DMS79 treated with DMSO at 0.1 percent for 48 hours (cell line): ENCODE measurements at places on chromosomes 4 and X.

GRCh38 chrX:101208152-101208905 lies 11.3 kb upstream of the DRP2 start:
- no peak for DNase-seq

DNA sequence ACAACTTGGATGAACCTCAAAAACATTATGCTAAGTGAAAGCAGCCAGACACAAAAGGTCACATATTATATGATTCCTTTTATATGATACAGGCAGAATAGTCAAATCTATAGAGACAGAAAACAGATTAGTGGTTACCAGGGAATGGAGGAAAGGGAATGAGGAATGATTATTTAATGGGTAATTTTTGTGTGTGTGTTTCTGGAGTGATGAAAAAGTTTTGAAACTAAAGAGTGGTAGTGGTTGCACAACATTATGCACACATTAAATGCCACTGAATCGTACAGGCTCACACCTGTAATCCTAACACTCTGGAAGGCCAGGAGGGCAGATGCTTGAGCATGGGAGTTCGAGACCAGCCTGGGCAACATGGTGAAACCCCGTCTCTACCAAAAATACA lies 19.6 kb upstream of the SOD3 start:
- no peak for DNase-seq

GRCh38 chrX:136030303-136031191 lies 45.3 kb downstream of the SLC9A6 start:
- DNase-seq: no peak

GRCh38 chrX:119604766-119605463 lies 1.3 kb downstream of the NKRF start:
- DNase-seq: no peak

- DNase-seq: no peak
Measured at GRCh38 chr4:47719576-47719975, 118.3 kb downstream of the CORIN start.

DNA sequence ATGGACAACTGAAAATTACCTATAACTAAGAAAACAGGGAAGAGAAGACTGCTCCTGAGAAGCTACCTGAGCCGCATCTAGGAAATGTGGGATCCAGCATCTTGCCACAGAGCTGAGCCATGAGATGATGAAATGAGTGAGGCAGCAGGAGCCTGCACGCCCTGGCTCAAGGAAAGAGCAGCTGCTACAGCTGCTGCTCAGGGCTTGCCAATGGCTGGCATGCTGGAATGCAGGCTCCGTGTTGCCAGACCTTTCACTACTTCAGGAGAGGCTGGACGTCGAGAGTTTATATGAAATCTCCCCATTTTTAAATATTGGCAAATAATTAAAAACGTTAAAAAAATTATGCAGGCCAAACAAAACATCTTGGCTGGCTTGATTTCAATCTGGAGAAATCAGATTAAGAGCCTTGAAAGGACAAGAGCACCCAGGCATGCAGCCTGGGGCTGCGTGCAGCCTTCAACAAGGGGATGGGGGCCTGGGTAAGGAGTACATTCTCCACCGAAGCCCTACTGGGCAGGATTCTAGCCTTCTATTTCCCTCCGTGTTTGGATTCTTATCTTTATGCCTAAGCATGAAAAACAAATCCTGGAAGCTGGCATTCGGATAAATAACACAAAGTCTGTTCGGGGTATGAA lies 227.6 kb downstream of the NR3C2 start:
- DNase-seq: no peak

GRCh38 chr4:181946902-181947301 lies 296.3 kb upstream of the TENM3 start:
- no peak for DNase-seq

- no peak for DNase-seq
Measured at GRCh38 chr4:90189946-90190345, 62.8 kb downstream of the CCSER1 start.

DNA sequence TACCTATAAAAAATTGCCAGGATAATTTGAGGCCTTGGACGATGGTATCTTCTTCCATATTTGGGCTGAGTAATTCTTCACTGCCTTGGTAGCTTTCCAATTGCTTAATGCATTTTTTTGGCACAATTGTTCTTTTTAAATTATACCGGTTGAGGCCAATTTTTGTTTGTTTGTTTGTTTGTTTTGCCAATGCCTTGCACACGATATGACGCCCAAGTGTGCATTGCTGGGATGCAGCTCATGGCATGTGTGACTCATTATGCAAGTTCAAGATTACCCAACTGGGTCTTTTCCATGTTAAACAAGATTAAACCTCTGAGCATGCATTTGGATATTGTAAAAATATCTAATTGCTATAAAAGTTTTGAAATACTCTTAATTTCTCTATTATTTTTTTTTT lies 71.1 kb upstream of the KCNIP4 start:
- DNase-seq: no peak

GRCh38 chr4:124191329-124191728 lies 521.2 kb downstream of the ANKRD50 start:
- no peak for DNase-seq

DNA sequence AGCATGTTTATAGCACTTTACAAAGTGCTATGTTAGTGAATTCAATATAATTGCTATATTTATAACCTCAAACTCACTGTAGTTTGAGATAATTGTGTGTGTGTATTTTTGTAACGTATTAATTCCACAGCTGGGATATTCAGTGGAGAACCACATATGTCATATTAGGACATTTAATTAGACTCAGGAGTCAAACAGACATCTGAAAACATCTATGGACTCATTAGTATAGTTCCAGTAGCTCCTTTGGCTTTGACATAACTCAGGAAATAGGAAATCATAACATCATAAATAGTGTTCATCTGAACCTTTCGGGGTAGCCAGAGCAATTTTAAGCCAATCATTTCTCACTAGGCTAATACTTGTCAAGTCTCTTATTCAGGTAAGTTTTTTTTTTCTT lies 38.8 kb downstream of the NAA11 start:
- DNase-seq: no peak

DNA sequence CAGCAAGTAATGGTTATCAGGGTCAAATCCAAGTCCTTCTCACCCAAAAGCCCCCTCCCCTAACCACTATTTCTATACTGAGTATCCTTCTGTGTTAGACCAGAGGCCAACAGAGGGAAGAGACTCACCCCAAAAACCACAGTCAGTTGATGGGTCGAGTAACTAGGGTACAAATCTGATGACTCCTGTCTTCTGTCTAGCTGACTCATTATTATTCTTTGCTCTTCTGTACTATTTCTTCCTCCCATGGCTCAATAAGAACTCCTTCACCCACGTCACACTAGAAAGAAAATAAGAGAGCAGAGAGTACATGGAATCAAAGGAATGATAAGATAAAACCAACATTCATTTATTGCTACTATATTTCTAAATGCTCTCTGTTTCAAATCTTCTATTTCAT lies 2.0 kb downstream of the RAB40A start:
- DNase-seq: no peak

DNA sequence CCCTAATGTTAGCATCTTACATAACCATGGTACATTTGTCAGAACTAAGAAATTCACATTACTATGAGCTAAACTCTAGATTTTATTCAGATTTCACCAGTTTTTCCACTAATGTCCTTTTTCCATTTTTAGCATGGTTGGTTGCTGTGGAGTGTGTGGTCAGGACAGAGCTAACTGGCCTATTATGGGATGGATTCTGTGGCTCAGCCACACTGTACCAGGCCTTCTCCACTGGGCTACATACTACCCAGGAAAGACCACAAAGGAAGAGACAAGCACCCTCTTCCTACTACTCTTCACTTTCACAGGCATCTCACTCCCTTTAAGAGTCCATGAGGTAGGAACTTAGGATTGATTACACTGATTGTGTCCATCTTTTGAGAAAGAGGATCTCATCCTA lies 67.4 kb downstream of the ZNF827 start:
- DNase-seq: no peak

GRCh38 chr4:105389167-105389566 lies 84.7 kb downstream of the PPA2 start:
- DNase-seq: no peak

DNA sequence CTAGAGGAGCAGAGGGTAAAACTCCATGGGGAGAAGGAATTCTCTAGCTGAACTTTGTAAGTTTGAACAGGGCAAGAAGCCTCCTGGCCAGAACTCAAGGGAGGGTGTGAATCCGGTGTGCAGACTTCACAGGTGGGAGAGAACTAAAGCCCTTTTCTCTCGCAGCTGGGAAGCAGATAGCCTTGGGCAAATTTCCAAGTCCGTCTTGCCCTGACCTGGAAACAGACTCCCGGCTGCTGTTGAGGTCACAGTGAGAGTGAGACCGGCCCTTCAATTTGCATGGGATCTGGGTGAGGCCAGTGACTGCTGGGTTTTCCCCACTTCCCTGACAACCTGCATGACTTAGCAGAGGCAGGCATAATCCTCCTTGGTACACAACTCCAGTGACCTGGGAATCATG lies 94.5 kb upstream of the ZNF827 start:
- no peak for DNase-seq

GRCh38 chr4:67886281-67886680 lies 2.5 kb upstream of the TMPRSS11D start:
- DNase-seq: no peak

DNA sequence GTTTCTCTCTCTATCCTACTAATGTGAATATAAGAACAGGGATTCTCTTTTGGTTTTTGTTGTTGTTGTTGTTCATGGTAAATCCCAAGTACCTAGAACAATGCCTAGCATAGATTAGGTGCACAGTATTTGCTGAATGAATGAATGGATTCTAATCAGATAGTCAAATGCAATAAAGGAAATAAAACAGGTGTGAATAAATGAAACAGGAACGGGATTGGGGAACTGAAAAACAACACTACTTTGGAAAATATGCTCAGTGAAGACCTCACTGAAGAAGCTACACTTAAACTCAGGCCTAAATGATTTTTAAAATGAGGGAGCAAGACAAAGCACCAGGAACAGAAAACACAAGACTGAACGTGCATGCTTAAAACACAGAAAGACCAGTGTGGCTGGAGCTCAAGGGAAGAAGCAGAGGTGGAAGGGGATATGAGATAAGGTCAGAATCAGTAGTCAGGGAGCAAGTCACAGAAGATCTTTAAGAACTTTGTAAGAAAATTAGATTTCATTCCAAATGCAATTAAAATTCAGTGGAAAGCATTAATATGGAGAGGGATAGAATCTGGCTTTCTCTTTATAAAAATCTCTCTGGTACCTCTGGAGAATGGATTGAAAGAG lies 144.7 kb downstream of the ZAR1 start:
- DNase-seq: no peak

DNA sequence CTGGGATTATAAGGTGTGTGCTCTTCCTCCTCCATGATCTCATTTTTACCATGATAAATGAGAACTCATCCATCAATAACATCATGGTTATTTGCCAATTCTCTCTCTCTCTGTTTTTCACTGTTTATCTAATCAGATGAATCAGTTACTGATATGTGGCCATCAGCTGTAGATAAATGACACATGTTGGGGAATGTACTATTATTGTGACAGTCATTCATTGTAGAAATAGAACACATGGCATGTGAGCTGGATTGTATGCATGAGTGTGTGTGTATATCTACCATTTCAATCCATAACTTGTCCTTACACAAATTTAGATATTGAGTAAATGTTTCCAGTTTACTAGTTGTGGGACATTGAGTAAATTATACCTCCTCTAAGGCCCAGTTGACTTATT lies 53.0 kb downstream of the OSTC start:
- DNase-seq: no peak

DNA sequence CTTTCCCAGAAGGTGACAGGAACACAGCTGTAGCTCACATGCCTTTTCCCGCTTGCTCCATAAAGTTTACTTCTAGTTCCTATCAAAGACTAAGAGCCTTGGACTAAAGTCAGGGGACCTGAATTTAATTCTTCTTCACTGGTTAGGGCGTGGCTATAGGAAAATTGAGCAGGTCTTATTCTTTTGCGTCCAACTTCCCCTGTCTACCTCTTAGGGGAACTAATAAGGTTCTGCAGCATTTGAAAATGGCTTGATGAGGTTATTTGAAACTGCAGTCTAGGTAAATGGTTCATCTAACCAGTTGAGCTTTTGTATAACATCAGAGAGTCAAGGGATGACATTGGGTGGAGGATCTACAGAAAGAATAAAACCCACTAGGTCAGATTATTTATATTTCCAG lies 2.6 kb downstream of the ARHGAP10 start:
- no peak for DNase-seq

GRCh38 chr4:15235135-15235534 lies 192.7 kb upstream of the C1QTNF7 start:
- no peak for DNase-seq

DNA sequence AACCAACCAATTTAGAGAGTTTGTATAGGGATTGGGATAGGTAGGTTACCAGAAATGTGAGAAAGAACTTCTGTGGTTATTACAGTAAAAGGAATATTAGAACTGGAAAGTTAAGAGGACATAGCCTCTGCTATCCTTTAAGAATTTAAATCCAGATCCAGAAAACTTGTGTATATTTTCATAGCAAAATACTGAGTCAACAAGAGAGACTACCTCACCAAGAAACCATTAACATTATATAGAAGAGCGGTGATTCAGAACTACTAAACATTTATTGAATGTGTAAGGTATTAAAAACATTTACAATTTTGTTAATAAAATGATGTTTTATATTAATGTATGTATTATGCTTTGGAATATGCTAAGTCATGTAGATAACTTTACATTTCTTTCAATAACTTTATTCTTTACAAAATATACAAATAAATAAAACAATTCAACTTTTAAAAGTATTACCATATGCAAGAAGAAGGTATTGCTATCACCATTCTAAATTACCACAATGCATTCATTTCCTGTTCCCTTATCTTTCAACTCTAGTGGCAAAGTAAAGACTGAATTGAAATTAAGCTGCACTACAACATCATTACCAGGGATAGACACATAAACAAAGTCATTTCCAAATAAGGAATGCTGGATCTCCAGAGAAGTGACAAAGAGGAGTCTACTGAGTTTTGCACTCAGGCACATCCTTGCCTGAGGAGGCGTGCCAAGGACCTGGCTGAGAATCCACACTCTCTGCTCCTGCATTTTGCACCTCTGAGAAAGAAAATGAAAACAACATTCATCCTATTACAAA lies 6.1 kb upstream of the BDH2 start:
- no peak for DNase-seq

GRCh38 chr4:90126805-90127204 lies 389 bp upstream of the CCSER1 start:
- DNase-seq: no peak

GRCh38 chr4:19494961-19495360 lies 756.7 kb upstream of the SLIT2 start:
- DNase-seq: no peak

DNA sequence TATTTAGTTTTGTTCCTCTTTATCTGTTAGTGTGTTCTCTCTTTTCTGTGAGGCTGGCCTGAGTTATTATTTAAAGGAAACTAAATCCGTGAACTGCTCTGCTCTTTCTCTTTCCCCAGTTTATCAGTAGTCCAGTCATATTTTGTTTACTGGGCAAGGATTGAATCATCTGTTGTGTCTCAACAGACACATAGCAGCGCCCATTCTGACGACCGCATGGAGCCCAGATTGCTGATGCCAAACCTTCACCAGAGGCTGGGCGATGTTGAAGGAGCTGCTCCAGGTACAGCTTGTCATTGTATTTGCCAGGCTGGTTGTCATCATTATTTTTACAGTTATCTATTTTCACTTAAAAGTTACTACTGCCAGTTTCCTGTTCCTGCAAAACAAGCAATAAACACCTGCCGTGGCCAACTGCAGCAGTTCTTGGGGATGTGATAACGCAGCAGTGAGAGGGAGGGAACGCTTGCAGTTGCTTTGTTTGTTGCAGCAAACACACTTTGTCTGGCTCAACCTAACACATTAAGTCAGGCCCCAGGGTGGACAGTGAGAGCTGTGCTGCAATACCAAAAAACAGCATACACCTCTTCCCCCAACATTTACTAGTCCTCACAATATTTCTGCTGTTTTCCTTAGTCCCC lies 10.1 kb downstream of the REELD1 start:
- no peak for DNase-seq
